NCI-H1417 (cell line): ENCODE measurements at places on chromosomes 12 and 14.
A peak's percentile ranks its signal among the peaks of the same experiment; 100 is the strongest.

- DNase-seq: no peak
These were observed 51.3 kb downstream of the AMN start for GRCh38 chr14:102973706-102974285.

- peak; percentile 26 for DNase-seq
These were observed 33.3 kb upstream of the GPR68 start for GRCh38 chr14:91277546-91278382.

DNA sequence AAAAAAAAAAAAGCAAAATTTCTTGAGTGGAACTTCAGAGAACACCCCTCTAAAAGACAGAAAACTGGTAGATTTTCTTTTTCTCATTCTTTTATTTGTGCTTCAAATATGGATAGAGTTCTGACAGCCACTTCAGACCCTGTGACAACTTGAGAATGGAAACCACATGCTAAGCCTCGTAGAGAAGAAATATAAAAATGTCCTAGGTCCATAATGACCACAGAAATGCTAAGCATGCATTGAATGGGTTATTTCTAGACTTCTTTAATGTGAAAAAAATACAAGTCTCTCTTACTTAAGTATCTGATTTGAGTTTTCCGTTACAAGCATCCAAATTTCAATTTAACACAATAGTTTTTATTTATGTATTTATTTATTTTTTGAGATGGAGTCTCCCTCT, 28.3 kb upstream of the DIO2 start:
- no peak for DNase-seq

DNA sequence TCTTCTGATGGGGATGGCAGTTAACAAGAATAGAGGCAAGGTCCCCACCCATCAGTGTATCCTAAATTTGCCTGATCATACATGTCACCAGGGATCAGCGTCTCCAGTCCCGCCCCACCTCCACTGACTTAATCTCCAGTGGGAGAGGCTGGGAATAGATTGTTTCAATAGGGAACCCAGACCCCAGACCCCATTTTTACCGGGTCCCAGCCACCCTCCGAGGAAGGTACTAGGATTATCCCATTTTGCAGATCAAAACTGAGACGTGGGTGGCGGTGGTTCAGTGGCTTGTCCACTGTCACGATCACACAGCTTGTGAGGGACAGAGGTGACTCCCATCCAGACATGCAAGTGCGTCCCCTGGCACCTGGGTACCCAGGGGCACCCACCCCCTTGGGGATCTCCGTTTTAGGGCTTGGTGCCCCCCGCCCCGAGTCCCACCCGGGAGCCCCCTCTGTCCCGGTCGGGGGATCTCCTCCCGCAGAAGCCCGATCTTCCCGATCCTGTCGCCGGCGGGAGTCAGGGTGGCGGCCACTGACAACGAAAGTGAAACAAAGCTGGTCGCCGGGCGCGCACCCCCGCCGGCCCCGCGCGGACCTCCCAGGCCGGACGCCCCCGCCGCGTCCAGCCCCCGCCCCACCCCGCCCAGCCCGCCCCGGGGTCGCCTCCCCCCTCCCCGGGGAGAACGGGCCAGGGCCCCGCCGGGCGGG, 523 bp downstream of the WSB2 start:
- peak; percentile 76 for DNase-seq

- no peak for DNase-seq
These were observed 16.4 kb downstream of the BBOF1 start for GRCh38 chr14:74035556-74035955.

DNA sequence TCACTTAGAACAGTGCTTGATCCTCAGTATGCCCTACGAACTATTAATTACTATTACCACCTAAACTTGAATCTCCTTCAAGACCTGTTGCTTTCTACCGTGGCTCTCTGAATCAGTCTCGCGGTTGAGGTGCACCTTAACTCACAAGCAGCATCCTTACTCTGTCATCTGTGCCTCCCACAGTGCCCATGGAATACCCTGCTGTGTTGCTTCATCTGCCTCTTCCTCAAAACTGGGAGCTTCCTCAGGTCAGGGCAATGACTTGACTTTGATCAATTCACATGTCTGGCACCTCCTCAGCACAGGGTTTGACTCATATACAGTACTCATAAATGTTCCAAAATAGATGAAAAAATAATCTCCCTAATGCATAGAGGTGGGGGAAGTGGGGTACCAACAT, 305.9 kb downstream of the NUAK1 start:
- DNase-seq: no peak

GRCh38 chr12:101746196-101746595, 6.9 kb upstream of the SYCP3 start:
- DNase-seq: peak; percentile 8
